ENCODE measurements at places on chromosomes 12 and 14.

DNA sequence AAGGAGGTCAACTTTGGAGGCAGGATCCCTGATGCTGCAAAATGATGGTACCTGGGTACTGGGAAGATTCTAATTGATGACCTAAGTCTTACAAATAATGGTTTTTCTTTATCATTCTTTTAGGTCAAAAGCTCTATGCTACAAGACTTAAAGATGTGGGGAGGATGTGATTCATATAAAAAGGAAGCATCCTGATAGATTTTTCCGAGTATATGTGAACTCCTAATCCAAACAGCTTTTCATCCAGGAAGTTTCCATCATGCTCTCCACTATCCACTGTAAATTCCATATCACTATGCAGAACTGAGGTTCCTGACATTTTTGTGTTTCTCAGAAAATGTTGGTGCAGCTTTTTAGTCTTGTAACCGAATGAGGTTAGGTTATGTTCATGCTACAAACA lies 293.2 kb downstream of the PAWR start:
- H3K27me3 ChIP-seq, result no peaks in the 10 kb centered on the region
- no peak overlapping the region for H3K27ac ChIP-seq
- no peak overlapping the region for H3K4me3 ChIP-seq
- DNase-seq, result no peak
- no peaks in the 10 kb centered on the region for H3K36me3 ChIP-seq

- DNase-seq, result no peak
- no peak overlapping the region for H3K27ac ChIP-seq
These were observed 113.1 kb upstream of the FKBP4 start for GRCh38 chr12:2681450-2682205.

- no peaks in the 10 kb centered on the region for H3K27me3 ChIP-seq
- no peak for DNase-seq
- no peak overlapping the region for H3K27ac ChIP-seq
These were observed 105.3 kb upstream of the FOXG1 start for GRCh38 chr14:28661171-28661772.

- peak overlapping the region; percentile 90 for H3K4me3 ChIP-seq
- no peaks in the 10 kb centered on the region for H3K27me3 ChIP-seq
- no peak for DNase-seq
- peak overlapping the region; percentile 85 for H3K27ac ChIP-seq
- peaks cover 93% of the 10 kb centered on the region for H3K4me1 ChIP-seq
These were observed 30.8 kb upstream of the PNMA1 start for GRCh38 chr14:73744874-73745529.

GRCh38 chr14:69711065-69711464 lies 55.9 kb upstream of the SRSF5 start:
- peak overlapping the region; percentile 41 for H3K27ac ChIP-seq
- peaks cover 37% of the 10 kb centered on the region for H3K36me3 ChIP-seq
- H3K4me1 ChIP-seq, result peaks cover 17% of the 10 kb centered on the region
- no peaks in the 10 kb centered on the region for H3K27me3 ChIP-seq
- no peak for DNase-seq

DNA sequence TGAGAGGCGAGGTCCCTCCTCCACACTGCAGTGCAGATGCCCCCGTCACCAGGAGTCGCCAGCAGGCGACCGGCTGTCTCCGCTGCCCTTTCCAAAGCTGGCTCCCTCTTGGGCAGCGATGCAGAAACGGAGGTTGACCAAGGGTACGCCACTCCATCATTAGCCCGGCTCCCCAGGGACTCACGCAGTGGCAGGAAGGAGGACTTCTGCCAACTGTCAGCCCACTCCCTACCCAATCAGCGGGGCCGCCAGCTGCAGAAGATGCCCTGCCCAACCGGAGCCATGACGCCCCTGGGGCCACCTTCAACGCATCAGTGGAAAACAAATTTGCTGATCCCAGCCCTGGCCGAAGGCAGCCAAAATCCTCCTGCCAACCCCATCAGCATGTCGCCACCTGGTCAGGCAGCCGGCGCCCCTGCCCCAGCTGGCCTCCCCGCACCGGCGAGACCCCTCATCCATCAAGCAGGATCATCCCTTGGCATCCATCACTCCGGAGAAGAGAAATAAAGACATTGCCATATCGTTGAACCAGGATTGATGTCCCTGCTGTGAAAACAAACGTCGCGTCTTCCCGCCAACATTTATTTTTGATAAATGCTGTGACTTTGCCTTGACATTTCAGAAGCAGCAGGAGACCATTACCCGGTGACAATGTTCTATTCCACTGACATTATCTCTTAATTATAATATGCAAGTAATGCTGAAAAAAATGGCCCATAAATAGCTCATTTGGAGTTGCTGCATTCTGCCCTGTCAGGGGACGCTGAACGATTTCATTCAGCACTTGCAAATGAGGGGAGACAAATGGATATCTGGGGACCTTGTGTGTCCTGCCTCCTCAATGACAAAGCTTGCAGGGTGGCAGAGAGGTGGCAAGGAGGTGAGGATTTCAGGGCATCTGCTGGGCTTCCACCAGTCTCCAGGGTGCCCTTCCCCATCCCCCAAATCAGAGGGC lies 105.1 kb downstream of the SCARB1 start:
- H3K4me1 ChIP-seq, result peaks cover 54% of the 10 kb centered on the region
- no peak overlapping the region for H3K27ac ChIP-seq
- peaks cover 2% of the 10 kb centered on the region for H3K36me3 ChIP-seq
- peaks cover 32% of the 10 kb centered on the region for H3K27me3 ChIP-seq
- no peak for DNase-seq
- no peak overlapping the region for H3K4me3 ChIP-seq

GRCh38 chr12:91947459-91947858 lies 198.2 kb downstream of the BTG1 start:
- no peak for DNase-seq
- H3K27ac ChIP-seq, result no peak overlapping the region
- H3K36me3 ChIP-seq, result no peaks in the 10 kb centered on the region

DNA sequence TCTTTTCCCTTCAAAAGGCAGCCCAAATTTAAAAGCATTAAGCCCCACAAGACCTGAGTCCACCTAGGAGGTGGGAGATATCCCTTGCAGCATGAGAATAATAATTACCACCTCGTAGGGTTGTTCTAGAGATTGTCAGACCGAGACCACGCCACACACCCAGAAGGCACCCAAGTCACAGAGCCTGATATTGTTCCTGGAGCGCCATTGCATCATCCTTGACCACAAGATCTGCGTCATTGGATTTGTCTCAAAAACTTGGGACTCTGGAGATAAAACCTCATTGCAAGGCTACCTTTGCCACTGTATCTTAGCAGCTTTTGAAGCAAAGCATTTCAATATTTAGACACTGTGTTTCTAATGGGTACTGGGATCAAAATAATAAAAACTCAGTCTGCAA lies 29.4 kb upstream of the PPP2R5C start:
- no peaks in the 10 kb centered on the region for H3K27me3 ChIP-seq
- peaks cover 7% of the 10 kb centered on the region for H3K36me3 ChIP-seq
- H3K27ac ChIP-seq, result peak overlapping the region; percentile 93
- peak overlapping the region; percentile 78 for H3K4me3 ChIP-seq

- H3K4me1 ChIP-seq, result no peaks in the 10 kb centered on the region
- no peak for DNase-seq
- no peak overlapping the region for H3K27ac ChIP-seq
- no peaks in the 10 kb centered on the region for H3K36me3 ChIP-seq
These were observed 1103.4 kb downstream of the LRFN5 start for GRCh38 chr14:42710071-42710470.
